Activated CD4-positive, CD25-positive, alpha-beta regulatory T cell (primary cell): ENCODE measurements at places on chromosomes 7 and 10.

- no peak for DNase-seq
These were observed 96.1 kb downstream of the ARL4A start for GRCh38 chr7:12783421-12784095.

DNA sequence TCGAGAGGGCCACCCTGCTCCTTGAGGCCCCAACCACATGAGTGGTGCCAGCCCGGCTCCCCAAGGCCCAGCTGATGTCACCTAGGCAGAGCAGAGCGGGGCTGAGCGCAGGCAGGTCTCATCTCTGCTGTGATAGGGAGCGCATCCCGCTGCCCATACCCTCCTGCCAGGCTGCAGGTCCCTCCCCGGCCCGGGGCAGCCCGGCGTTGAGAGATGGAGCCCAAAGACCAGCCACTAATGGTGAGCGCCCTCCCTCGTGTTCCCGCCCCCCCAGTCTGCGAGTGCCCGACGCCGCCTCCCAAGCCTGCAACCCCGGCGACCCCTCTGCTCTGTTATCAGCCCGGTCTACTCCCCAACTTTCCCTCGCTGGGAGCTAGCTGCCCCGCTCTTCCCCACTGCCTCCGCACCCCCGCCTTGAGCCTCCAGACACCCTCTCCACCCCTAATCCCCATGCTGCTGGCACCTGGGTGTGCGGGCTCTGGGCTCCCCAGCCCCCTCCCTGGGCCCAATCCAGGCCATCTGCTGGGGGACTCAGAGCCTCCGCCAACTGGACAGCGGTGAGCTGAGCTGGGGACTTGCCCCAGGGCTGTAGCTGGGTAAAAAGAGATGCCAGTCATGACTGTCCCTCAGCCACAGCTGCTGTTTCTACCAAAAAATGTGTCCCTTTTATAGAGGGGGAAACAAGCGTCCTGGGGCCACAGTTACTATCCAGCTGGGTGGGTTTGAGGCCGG, 19.7 kb upstream of the CHST12 start:
- no peak for DNase-seq

DNA sequence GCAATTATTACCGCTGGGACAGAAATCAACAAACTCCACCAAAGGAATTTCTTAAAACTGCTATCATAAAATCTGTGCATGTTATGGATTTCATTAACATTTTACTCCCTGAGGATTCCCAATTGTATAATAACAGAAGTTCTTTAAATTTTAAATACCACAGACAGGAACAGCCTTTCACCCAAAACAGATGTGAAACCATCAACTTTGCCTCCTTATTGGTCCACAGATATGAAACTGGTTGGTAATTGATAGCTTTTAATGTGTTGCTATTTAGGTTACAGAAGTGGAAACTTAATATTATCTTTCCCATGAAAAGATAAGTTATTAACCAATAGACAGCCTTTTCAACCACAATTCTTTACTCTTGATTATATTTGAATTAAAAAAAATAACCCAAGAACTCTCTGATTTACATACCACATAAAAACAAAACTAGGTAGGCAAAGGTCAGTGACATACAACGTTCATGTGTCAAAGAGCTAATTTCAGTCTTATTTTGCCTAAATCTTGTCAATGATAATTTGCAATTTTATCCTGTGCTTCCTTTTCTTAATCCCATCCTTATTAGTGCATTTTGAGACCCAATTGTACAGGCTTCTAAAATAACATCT, 90.0 kb downstream of the NRP1 start:
- no peak for DNase-seq

DNA sequence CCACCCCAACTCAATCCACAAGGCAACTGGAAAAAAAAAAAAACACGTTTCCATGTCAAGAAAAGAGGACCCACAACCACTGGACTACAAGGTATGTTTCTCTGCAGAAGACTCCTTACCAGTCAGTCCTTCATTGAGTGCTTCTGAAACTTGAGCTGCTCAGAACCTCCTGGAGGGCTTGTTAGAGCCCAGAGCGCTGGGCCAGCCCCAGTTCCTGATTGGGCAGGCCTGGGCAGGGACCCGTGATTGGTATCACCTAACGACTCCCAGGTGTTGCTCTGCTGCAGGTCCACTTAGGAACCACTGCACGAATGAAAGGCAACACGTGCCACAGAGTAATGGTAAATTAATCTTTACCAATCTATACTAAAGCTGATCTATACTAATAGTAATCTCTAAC, 473 bp upstream of the CCDC201 start:
- no peak for DNase-seq

GRCh38 chr7:80583901-80584300, 54.5 kb upstream of the CD36 start:
- no peak for DNase-seq

- DNase-seq: no peak
These were observed 513.7 kb downstream of the RPS24 start for GRCh38 chr10:78547397-78547796.

GRCh38 chr10:97821308-97822038, 28.2 kb upstream of the GOLGA7B start:
- DNase-seq: no peak

DNA sequence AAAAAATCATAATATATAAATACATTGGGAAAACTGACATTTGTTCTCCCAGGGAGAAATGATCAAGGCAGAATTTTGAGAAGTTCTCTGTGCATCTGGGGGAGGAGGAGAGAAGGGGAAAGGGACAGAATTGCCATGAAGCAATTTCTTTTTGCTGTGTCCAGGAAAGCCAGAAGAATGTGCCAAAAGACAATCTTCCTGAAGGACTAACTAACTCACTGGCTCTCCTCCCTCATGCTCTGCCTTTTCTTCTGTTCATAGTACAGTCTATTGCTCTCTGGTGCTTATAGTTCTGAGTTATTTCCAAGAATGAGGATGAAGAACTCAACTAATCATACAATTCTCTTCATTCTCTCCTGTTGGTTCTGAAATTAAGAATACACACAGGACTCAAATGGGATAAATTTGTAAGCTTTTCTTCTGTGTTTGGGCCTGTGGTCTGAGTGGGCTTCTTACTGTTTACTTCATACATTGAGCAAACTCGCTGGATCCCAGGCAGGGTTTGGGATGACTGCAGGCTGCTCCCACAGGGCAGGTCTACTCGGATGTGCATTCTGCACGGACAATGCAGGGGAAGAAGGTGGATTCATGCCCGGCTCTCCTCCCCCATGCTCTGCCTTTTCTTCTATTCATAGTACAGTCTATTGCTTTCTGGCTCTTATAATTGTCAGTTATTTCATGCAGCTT, 22.2 kb upstream of the FAM171A1 start:
- no peak for DNase-seq

DNA sequence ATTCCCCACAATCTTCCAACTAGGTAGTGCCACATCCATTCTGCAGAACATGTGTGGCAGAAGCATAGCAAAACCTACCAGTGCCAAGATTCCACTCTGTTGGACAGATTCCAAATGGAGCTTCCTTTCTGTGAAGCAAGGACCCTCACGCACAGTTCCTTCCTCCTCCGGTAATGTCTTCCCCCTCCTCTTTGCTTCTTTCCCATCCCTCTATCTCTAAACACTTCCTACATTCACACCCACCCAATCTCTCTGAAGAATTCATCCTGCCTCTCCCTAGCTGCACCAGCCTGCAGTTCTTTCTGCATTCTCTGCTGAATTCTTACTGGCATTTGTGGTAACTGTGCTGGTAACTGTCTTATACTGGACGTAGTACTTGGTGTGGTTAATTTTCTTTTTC, 124.9 kb downstream of the RNLS start:
- no peak for DNase-seq

- DNase-seq: no peak
These were observed 6.8 kb downstream of the ELMO1 start for GRCh38 chr7:37441816-37442215.

DNA sequence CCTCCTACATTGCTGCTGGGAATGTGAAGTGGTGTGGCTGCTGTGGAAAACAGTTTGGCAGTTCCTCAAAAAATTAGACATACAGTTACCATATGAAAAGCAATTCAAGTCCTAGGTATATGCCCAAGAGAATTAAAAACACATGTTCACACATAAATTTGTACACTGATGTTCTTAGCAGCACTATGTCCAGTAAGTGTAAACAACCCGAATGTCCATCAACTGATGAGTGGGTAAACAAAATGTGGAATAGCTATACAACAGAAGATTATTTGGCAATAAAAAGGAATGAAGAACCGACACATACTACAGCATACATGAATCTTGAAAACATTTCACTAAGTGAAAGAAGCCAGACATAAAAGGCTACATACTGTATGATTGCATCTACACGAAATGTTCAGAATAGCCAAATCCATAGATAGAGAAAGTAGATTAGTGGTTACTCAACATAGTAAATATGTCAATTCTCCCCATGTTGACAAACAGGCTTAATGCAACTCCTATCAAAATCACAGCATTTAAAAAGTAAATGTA, 17.2 kb downstream of the CEP41 start:
- DNase-seq: no peak

GRCh38 chr7:50212666-50213621, 91.6 kb upstream of the IKZF1 start:
- DNase-seq: no peak

- DNase-seq: no peak
These were observed 41.1 kb upstream of the FAM133B start for GRCh38 chr7:92631067-92631849.

- DNase-seq: no peak
These were observed 118.7 kb downstream of the C10orf105 start for GRCh38 chr10:71600849-71601248.

DNA sequence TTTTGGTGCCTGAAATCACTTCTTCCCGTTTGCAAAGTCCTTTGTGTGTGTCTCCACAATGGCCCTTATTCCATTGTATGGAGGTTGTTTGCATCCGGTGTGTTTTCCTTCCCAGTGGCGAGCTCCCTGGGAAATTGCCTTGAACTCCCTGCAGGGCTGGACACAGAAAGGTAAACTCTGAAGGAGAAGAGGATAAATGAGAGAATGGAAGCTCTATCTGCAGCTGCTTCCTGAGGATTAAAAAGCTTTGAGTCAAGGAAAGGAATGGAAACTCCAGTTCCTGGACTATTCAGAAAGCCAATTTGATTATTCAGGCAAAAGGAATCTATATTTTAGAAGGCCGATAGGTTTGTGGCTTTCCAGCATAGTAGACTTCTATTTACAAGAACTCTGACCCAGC, 4.4 kb upstream of the GRK5 start:
- no peak for DNase-seq

- DNase-seq: no peak
These were observed 648.8 kb upstream of the MKI67 start for GRCh38 chr10:128774979-128775378.

DNA sequence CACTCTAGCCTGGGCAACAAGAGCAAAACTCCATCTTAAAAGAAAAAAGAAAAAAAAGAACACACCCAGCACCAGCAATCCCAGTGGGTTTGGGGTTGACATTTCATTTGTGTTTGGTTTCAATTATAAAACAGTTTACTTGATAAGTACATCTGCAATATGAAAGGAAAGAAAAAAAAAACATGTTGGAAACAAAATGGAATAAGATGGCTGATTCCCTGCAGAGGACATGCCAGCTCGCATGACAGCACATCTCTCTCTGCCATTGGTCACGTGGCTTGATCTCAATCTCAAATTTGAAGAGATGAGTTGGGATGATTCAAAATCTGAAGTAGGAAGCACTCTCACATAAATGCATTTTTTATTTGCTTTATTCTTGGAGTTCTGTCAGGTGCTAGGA, 28.0 kb downstream of the MYOF start:
- DNase-seq: no peak

GRCh38 chr10:17181751-17182150, 19.7 kb downstream of the TRDMT1 start:
- no peak for DNase-seq

- no peak for DNase-seq
These were observed 36.1 kb downstream of the PPP1R3C start for GRCh38 chr10:91596825-91597196.

- DNase-seq: no peak
These were observed 927 bp upstream of the DEPP1 start for GRCh38 chr10:44979281-44980191.

GRCh38 chr7:37420946-37421695, 27.5 kb downstream of the ELMO1 start:
- no peak for DNase-seq

GRCh38 chr10:4804465-4804864, 21.5 kb upstream of the AKR1E2 start:
- no peak for DNase-seq

GRCh38 chr10:49613882-49614241, at the start of gene CHAT:
CHAT (plus strand) TSS chr10:49614037; CDS start chr10:49614190, 153 bp downstream.
- DNase-seq: no peak

- no peak for DNase-seq
These were observed 262.3 kb downstream of the SORCS3 start for GRCh38 chr10:104903433-104903832.
